ENCODE measurements at places on chromosomes 7 and 10.

DNA sequence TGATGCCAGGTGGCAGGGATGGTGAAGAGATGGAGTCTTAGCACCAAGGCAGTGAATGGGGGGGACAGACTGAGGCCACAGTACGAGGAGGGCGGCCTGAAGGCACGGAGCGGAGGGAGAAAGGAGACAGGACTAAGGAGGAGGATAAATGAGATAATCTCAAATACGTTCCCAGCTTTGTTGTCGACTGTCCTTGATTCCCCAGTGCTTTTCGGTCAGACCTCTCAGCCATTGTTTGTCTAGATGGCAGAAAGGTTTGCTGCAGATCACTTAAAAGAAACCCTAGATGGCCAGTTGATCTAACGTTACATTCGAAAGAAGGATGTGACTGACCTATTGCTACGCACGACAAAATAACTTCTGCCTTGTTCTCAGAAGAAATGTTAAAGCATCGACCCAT is 479.0 kb downstream of the GATA3 start:
- no peak for DNase-seq

DNA sequence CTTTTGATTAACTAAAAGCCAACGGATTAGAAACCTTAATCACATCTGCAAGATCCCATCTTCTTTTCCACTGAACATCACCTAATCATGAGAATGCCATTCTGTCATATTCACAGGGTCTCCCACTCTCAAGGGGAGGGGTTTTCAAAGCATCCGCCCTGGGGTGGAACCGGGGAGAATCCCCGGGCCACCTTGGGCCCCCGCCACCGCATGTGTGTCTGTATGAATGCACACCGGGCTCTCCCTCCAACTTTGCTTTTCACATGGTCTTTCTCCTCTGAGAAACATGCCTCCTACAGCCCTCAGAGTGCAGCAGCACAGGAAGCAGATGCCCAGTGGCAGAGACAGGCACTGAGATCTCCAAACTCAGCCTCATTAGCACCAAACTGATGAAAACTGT is 233.2 kb upstream of the PPP2R2D start:
- DNase-seq: no peak

GRCh38 chr10:33012306-33012705 is 54.3 kb upstream of the ITGB1 start:
- no peak for DNase-seq

DNA sequence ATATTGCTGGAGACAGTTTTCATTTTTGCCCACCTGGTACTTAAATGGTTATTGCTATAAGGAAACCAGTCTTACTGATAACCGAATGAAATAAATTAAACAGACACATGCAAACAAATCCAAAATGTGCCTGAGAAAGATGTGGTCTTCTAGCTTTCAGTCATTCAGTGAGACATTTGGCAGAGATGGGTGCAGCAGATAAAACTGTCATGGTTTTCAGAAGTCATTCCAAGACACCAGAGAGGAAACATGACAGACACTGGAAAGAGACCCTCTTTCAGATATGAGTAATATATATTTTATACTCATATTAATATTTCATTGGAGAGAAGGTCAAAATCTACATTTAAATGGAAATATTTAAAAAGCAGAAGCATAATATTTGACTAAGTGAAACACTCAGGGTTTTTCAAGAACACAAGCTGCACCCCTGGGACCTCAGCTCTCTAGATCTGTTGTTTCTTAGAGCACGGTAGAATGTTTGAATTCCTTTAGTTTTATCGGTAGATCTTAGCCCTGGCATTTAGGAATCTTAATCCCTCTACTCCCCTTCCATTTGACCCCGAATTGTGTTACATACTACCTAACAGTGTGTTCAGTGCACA is 246.1 kb downstream of the AUTS2 start:
- no peak for DNase-seq

- no peak for DNase-seq
Observed at GRCh38 chr10:124942317-124943169, 620 bp downstream of the ZRANB1 start.

DNA sequence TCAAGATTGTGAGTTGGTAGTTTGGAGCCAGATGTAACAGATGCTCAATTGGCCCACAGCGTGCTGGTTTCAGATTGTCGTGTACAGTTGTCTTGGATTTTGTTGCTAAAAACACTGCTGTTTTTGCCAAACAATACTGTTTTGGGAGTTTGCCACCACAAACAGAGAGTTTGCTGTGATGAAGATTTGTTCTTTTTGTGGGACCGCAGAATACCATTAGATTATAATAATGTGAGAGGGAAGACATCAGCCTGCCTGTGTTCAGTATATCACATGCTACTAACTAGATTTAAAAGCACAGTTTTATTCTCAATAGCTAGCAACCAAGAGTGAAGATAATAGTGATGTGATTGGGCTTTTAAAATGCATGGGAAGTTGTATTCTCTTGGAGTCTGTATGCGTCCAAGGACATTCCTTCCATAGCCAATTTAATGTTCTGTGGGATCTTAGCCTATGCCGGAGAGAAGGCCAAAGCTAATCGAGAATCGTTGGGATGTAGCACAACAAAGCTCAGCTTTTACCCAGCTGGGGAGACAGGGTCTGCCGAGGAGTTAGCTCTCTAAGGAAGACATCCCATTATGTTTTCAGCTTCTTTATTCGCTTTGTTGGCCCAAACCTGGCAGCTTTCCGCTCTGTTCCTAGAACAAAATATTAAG is 18.7 kb upstream of the ITGA8 start:
- DNase-seq: no peak

DNA sequence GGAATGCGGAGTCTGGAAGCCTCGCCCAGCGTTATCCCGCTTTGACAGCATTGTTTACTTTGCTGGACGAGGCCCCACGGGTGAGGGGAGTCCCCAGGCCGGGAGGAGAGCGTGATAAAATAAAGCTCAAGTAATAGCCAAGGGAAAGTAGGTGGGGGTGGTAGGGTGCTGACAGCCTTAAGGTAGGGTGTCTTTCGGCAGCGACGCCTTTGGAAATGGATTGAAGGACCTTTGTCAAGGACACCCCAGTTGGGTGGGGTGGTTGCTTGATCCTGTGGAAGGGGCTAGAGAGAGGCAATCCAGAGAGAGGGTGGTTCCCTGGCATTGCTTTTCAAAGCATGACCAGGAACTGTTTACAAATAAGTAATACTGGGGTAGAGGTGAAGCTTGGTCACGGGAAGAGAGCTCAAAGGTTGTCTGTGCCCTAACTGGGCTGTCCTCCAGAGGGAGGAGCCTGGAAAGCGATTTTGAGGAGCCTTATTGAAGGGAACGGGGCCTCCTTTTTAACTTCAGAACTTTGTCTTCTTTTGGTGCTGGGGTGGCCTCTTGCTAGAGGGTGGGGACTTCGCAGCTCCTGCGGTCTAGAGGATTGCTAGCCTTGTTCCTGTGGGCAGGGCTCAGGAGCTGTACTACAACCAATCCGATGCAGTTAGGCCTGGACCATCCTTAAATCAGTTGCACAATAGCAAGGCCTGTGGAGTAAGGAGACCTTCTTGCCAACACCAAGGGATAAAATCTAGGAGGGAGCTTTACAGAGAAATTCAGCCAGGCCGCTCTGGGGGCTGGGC is 1.3 kb downstream of the EIF4EBP2 start:
- no peak for DNase-seq

DNA sequence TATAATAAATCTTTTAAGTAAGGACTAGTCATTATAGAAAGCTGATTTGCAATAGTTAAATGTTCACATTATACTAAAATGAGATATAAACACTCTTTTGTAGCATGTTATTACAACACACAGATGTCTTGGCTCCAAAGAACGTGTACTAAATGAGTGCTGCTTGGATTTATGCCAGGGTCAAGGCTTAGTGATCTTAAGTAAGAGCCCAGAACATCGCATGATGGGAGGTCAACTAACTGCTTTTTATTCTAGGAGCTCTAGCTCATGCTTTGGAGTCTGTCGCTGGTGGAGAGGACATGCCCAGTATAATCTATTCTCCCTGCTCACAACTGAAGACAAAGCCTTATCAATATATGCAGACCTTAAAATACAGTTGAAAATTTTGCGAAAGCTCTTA is 315.1 kb downstream of the BBS9 start:
- no peak for DNase-seq

DNA sequence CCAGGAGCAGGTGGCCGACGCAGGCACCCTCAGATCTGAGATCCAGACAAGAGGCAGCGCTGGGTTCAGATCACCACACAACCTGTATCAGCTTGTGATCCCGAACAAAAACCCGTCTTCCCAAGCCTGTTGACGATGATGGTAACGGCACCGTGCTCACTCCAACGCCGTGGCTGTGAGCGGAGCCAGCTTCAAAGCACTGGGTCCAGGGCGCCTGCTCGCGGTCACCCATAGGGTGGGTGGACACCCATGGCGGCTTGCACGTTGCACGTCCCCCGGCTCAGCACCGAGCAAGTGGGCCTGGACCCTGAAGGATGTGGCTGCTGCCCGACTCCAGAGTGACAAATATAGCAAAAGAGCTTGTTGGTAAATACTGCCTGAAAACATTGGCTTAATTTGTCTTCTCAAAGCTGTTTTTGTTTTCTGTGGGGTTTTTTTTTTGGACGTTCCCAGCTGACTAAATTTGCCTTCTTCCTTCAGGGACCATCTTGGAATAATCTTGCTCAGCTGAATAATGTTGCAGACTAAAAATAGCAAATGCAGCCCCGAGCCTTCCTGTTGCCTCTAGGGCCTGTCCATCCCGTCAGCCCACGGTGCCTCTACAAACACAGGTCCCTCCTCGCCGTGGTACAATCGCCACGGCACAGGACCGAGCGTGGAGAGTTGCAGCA is 41.0 kb downstream of the FOXK1 start:
- DNase-seq: no peak

Data from Panc1 (cell line).